ENCODE measurements at places on chromosomes 4 and X.

DNA sequence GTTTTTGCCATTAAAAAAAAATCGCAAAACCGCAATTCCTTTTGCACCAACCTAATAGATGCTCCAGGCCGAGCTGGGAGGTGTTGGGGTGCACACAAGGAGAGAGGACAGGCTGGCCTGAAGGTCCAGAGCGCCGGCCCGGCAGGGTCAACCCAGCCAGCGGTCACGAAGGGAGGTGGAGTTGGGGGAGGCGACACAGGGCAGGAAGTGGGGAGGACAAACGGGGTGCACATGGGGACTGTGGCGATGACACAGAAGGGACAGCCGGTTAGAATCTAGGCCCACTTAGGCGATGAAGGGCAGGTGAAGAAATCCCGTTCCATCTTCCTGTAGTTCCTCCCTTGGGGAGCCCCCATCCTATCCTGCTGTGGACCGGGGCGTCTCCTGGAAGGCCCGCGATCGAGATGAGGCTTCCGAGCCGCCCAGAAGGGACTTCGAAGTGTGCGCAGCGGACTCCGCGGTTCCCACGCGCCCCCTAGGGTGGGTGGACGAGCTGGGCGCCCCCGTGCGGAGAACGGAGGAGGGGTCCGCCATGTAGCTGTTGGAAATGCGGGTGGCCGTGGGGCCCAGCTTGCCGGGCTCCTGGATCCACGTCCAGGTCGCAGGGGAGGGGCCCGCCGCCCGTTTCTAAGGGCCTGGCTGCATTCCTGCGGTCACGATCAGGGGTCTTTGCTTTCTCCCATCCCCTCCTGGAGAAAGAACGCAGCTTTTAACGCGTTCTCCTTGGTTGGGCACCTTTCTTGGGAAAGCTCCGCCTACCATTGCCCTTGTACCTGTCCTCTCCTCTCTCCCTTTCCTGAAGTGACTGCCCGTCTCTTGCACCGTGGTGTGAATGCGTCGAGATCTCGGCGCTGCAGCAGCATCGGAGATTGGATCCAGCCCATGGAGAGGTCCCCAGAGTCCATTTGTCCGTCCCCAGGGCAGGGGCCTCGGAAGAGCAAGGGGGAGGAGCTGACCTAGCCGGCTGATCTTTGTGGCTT, 17.0 kb upstream of the HPF1 start:
- DNase-seq = peak; percentile 19

GRCh38 chrX:56764153-56764974, 35.3 kb downstream of the NBDY start:
- peak; percentile 86 for DNase-seq

- no peak for DNase-seq
Observed at GRCh38 chr4:124685851-124686250, 26.7 kb downstream of the ANKRD50 start.

GRCh38 chr4:174218127-174218790, 65.2 kb downstream of the FBXO8 start:
- no peak for DNase-seq

DNA sequence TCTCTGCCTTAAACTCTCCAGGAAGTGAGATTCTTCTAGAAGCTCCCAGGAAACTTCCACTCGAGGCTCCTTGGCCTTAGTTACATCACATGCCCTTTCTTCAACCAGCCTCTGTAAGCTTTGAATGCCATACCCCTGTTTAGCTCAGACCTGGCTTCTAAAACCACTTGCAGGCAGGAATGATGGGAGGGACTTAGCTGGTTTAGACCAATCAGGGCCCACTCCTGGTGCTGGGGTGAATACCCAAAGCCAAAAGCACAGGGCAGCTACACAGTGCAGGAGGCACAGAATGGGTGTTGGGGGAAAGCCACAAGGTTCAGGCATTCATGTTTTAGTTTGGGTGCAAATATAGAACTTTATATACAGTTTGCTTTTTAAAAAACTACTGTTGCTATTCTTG, 296.2 kb downstream of the FRMPD4 start:
- no peak for DNase-seq

DNA sequence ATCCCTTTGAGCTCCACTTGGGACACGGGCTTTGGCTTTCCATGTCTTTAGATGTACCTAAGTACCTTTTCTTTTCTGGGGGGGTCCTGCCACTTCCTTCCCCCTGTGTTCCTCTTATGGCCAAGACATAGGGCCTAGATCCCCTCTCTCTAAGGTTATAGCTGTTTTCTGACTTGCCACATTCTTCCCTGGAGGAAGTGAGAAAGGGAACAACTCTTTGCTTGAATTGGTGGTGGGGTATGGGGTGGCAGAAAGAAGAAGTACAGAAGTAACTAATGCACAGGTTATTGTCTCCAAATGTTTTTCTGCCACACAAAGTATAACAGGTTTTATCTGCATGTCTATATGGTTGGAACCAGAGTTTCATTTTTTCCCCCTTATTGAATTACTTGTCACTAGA, 29.7 kb upstream of the DIPK2B start:
- no peak for DNase-seq

DNA sequence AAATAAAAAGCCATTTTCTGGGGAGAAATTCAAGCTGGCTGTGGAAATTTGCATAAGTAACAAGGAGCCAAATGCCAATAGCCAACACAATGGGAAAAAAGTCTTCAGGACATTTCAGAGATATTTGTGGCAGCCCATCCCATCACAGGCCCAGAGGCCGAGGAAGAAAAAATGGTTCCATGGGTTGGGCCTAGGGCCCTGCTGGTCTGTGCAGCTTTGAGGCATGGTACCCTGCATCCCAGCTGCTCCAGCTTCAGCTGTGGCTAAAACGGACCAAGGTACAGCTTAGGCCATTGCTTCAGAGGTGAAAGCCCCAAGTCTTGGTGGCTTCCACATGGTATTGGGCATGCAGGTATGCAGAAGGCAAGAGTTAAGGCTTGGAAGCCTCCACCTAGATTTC, 14.2 kb upstream of the IL9R start:
- no peak for DNase-seq

DNA sequence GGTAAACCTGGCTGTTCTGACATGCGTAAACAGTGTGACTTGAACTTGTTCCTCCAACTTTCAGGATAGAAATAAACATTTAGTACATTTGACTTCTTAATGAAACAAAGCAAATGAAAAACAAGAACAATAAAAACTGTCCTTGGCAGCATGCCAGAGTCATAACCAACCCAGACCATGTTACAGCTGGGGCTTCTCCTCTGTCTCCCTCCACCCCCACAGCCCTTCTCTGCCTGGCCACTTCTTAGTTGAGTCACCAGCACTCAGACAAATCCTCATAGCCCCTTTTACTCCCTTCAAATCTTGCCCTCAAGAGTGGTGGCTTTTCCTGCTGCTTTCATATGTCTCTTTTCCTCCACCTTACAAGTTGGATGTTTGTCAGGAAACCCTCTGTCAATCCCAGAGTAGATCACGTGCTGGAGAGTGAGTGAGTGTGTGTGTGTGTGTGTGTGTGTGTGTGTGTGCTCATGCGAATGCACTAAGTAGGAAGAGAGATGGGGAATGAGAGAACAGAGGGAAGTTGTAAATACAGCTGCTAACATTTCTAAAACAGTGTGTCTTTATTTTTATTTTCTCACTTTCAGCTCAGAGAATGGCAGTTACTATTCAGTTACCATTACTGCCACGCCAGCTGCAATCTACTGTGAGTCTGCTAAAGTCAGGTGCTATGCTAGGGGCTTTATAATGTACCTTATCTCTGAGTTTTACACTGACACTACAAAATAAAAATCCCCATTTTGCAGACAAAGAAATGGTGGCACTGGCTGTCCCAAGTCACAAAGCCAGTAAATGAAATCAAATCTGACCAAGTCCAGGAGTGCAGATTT, 15.0 kb downstream of the SCARB2 start:
- DNase-seq = peak; percentile 12

GRCh38 chr4:155738548-155738947, 20.3 kb upstream of the GUCY1B1 start:
- no peak for DNase-seq

DNA sequence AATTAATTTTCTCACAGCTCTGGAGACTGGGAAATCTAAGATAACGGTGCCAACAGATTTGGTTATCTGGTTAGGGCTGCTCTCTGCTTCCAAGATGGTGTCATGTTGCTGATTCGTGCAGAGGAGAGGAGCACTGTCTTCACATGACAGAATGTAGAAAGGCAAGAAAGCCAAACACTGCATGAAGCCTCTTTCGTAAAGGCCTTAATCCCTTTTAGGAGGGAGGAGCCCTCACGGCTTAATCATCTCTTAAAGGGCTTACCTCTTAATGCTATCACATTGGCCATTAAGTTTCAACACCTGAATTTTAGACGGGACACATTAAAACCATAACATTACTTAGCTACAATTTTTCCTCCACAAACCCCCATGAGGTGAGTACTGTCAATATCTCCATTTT, 174.1 kb downstream of the COX18 start:
- DNase-seq = no peak

Measured in CD4-positive, alpha-beta T cell treated with Interleukin-10 for 1 hour (primary cell).